ENCODE measurements at places on chromosomes 12 and 14.

- DNase-seq: no peak
Measured at GRCh38 chr12:117884161-117884560, 84.6 kb downstream of the KSR2 start.

DNA sequence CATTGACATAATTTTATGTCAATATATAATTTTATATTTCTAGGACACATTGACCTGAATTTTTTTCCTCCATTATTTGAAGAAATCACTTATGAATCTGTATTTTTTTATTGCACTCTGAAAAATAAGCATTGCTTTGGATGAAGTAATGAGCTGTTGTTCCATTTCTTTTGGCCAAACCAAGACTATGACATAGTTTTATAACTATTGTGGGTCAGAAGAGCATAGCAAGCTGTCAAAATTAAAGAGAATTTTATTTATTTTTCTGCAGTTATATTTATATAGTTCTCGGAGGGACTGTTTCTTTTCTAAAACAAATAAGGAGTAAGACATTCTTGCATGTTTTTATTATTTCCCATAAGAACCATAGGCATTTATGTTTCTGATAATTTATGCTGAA is 8.5 kb downstream of the C12orf75 start:
- no peak for DNase-seq

GRCh38 chr14:105389976-105390848 is 8.1 kb upstream of the TEX22 start:
- no peak for DNase-seq

DNA sequence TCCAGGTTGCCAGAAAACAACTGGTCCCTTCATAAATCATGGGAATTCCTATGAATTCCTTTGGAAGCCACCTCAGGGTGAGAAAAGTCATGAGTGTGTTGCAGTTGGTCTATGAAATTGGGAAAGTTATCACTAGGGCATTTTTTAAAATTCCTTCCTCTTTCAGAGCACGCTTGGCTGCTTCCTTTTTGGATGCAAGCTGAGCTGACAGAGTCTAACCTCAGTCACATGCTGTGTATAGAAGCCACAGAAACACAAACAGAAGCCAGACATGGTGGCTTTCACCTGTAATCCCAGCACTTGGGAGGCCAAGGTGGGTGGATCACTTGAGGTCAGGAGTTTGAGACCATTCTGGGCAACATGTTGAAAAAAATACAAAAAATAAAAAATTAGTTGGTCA is 21.7 kb upstream of the HELB start:
- DNase-seq: peak; percentile 61

DNA sequence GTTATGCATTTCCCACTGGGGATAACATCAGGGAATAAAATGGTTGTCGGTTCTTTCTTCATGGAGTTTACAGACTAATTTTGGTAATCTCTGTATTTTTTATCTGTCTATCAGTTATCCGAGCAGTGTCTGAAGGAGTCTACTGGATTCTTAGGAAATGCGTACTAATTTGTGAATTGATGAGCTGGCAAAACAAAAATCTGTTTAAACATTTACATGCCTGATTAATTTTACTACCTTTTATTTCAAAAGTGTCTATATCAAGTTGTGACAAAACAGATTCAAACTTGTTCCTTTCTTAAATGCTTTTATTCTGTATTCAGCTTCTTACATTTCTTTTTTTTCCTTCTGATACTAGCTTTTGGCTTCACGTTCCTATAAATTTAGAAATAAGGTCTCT is 4.4 kb downstream of the RIMKLB start:
- no peak for DNase-seq

- DNase-seq: no peak
Measured at GRCh38 chr14:99803106-99803775, 10.0 kb downstream of the EML1 start.

DNA sequence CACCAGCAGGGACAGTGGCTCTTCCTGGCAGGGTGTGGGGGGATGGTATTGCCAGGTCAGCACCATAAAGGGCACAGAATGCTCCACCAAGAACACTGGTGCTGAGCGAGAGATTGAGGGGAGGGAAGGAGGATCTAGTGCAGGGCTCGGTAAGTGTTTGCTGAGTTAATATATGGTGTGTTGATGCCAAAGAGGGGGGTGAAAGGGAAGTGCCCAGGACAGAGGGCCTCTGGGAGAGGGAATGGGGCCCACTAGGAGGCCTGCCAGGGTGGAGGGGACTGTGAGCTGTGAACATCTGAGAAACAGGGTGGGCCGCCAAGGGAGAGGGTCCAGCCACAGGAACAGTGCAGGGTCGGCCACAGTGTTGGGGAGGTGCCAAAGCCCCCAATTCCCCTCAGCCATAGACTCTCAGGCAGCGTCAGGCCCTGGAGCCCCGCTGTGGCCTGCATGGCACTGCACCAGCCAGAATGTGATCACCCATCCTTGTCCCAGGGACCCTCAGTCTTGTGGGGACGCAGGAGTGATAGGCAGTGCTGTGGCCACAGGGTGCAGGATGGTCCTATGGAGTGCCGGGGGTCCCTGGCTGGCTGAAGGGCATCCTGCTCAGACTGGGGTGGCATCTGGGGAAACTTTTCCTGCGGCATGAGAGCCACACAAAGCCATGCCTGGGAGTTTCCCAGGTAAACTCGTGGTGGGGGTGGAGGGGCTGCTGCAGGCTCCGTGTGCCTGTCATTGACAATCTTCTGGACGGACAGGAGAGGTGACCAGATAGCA is 11.9 kb downstream of the RIN3 start:
- DNase-seq: no peak

GRCh38 chr12:51335931-51336330 is 10.5 kb downstream of the CELA1 start:
- peak; percentile 87 for DNase-seq

DNA sequence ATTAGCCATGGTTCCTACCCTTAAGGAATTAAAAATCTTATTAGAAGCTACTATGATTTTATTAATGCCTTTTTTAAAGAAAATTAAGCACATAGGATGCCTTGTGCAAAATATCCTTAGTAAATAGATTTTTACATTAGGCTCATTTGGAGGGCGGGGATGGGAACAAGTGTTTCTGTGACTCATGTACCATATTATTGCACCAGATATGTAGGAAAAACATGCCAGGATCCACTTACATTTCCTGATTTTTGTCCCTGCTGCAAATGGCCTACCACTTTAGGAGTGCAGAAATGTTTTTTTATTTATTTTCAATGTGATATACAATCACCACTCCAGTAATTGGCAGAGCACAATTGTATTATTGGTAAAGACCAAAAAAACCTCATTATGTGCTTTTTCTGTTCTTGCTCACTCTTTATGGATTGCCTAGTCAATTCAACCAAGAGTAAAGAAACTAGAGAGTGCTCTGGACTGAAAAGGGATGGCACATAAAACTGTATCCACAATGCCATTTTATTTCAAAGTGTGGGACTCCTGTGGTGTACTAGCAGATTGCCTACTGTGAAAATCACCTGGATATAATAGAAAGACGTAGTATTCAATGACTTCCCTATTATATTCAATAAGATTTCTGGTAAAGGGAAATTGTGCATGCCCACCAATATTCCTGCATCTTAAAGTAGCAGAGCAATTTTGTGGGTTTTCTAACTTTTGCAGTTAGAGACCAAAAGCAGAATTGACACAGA is 86.9 kb downstream of the ANO6 start:
- no peak for DNase-seq

DNA sequence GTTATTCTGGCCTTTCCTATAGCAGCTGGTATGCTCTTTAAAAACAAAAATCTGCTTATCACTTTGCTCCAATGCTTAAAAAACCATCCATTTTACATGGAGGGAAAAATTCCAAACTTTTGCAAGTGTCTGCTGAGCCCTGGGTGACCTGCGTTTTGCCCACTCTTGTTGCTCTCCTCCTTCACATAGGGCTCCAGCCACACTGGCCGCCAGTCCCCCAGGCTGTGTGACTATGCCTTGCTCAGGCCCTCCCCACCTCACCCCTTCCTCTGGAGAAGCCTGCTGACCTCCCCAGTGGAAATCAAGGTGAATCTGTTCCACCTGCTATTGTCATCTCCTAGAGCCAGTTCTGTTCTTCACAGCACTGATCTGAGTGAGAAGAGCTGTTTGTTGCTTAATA is 126.9 kb downstream of the SLC25A47 start:
- no peak for DNase-seq

GRCh38 chr12:42234970-42235369 is 3.1 kb downstream of the YAF2 start:
- DNase-seq: no peak

GRCh38 chr14:73741876-73742519 is 27.8 kb upstream of the PNMA1 start:
- no peak for DNase-seq

DNA sequence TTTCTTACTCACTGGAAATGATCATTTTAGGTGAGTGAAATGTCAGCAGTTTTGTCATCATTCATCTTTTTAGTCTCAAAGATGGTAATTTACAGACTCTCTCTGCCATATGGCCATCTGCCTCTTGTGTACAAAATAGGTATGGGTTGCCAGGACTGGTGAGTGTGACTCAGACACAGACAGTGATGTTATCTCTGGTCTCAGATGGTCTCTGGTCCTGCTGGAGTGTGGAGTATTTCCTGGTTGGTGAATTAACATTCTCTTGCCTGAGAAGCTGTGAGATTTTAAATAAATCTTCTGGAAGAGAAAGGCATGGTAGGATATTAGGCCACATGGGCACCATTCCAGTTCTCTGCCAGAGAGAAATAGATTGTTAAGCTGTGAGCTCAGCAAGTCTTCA is 207.0 kb downstream of the ATP23 start:
- no peak for DNase-seq

DNA sequence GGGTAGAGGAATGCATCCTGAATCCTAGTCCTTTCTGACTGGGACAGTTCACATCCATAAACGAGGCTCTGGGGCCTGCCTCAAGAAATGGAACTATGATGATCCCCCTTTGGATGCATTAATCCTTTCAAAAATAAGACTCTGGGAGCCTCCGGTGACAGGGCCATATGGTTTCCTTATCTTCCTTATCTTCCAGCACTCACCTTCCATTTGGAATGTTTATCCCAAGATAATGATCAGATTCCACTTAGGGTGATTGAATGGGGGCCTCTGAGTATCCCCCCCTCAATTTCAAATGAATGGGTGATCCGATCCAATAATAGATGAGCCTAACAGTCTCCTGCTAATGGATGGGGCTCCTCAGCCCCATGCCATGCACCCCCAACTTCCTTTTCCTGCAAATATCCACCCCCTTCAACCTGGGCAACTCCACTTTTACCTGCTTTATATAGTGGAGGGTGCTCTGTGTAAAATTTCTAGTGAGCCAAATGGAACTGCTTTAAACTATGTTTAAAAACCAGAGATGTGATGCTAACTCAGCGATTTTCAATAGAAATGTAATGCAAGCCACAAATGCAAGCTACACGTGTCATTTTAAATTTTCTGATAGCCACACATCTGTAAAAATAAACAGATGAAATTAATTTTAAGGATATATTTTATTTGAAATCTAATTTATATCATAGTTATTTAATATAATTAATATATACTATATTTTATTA is 157.8 kb downstream of the ZFP36L1 start:
- no peak for DNase-seq

DNA sequence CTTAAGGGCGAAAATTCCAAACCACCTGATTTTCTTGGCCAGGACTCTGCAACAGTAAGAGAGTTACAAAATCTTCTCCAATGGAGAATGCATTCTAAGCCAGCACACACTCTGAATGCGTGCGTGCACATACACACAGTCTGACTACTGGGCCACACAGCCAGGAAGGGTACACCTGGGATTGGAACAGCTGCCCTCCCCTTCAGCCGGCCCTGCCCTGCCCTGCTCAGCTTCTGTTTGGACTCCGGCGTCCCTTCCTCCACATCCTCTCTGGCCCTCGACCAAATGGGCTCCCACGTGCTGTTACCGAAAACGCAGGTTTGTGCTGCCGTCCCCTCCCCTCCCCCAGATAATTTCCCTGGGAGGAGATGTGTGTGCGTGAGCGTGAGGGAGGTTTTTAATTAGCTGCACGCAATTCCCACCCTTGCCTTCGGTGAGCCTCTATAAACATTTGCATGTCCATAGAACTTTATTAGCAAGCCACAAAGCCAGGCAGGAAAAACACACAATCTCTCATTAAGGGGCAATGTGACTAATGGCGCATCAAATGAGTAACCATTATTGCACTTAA is 43.0 kb downstream of the CCNK start:
- no peak for DNase-seq

DNA sequence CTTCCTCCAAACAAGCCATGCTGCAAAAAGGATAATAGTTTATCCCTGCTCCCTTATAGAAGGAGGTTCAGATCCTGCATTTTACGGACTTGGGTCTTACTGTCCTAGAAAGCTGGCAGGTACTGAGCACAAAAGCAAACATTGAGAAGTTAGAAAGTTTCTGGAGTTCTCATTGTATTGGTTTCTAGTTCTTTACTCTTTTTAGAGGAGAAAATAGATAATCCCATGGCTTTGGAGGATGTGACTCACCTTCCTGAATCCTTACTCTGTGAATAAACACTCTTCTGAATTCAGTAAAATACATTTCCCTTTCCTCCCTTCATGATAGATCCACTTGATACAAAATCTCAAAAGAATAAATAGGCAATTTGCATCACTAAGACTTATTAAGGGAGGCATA is 188.9 kb downstream of the NPAS3 start:
- no peak for DNase-seq

- no peak for DNase-seq
Measured at GRCh38 chr12:11768233-11768965, 118.9 kb downstream of the ETV6 start.

DNA sequence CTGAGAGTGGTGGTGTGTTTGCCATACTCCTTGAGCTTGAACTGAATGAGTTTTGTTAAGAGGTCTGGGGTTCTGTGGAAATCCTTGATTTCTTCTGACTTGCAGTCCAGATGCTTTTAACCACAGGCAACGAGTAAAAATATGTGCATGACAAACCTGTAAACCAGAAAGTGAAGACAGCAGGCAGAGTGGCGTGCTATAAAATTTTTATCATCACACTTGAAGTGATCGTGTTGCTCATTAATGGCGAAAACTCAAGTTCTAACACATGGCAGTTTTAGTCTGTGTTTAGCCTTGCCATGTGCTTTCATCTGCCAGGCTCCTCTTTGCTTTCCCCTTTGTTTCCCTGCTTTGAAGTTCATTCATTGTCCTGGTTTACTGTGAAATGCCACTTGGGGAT is 28.0 kb downstream of the TXNRD1 start:
- no peak for DNase-seq

- no peak for DNase-seq
Measured at GRCh38 chr14:31660191-31660590, 99.0 kb downstream of the NUBPL start.

All from AML-193 (cell line).